ENCODE measurements at places on chromosomes 6 and 20. TPM values are rescaled to one million over a fixed set of nuclear protein-coding genes. Genes with fewer than 3 reads are reported as not detected.

GRCh38 chr6:129094147-129094546 lies 211.2 kb downstream of the LAMA2 start:
- DNase-seq, result no peak
- no peak overlapping the region for H3K27ac ChIP-seq
- no peaks in the 10 kb centered on the region for H3K36me3 ChIP-seq
- H3K4me1 ChIP-seq, result no peaks in the 10 kb centered on the region
- no peaks in the 10 kb centered on the region for H3K27me3 ChIP-seq
- no peak overlapping the region for H3K4me3 ChIP-seq

GRCh38 chr6:89353702-89354392 lies 1.3 kb upstream of the UBE2J1 start:
- DNase-seq, result no peak
- H3K27ac ChIP-seq, result no peak overlapping the region
- no peaks in the 10 kb centered on the region for H3K27me3 ChIP-seq

DNA sequence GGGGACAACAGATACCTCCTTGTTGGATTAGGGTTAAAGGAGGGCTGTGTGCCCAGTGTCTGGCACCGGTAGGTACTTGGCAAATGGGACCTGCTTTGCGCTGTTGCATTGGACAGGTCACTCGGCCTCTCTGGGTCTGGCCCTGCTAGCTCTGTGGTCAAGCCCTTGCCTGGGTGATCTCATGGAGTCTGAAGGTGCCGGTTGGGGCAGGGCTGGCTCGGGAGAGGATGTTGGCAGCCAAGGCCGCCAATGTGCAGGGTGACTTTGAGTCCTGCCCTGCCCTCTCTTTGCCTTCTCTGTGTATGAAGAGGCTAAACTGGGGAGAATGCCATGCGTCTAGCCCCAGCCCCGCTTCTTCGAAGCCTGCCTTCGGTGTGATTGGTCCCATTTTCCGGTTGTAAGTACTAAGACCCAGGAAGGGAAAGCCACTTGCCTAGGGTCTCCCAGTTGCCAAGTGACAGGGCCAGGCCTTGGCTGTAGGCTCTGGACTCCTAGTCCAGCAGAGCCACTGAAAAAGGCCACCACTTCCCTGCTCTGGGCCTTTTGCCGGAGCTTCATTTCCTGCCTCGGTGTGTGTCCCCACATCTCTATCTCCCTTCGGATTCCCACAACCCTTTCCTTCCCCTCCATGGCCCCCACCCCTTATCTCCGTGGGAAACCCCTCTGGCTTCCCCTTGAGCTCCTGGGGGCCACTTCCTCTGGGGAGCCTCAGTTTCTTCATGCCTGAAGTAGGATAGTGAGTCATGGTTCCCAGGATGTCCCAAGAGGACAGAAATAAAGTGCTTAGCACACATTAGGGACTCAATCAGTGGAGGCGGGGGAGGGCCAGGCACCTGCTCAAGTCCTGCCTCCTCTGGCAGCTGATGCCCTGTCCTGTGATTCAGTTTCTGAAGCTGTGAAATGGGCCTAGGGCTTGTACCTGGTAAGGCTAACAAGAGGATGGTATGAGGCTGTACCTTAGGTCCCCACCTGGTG lies 3.9 kb downstream of the SRC start:
- no peak overlapping the region for H3K27ac ChIP-seq

GRCh38 chr6:1117530-1118286 lies 194.2 kb upstream of the FOXQ1 start:
- no peak overlapping the region for H3K4me3 ChIP-seq
- no peaks in the 10 kb centered on the region for H3K4me1 ChIP-seq
- DNase-seq, result no peak
- H3K27ac ChIP-seq, result no peak overlapping the region

- no peak for DNase-seq
- H3K4me3 ChIP-seq, result no peak overlapping the region
- H3K27me3 ChIP-seq, result no peaks in the 10 kb centered on the region
- H3K36me3 ChIP-seq, result no peaks in the 10 kb centered on the region
Measured at GRCh38 chr6:15106958-15107643, 138.8 kb upstream of the JARID2 start.

DNA sequence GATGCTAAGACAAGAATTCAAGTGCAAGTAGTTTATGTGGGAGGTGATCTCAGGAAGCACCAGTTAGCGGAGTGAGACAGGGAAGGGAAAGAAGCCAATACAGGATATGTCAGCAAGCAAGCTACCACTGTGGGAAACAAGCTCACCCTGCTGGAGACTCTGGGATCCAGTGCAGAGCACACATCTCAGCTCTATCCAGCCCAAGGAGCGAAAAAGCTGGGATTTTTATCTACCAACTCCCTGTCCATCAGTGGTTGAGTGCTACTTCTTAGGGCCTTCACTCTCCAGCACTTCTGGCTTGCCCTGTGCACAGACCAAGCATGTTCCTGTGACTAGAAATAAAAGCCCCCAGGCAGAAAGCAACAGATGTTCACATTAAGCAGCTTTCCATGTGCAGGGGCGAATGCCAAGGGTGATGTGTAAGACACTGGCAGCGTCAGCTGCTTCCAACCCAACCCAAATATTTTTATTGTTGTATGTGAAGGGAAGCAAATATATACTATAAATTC lies 10.8 kb upstream of the RNF24 start:
- H3K4me1 ChIP-seq, result peaks cover 4% of the 10 kb centered on the region
- no peaks in the 10 kb centered on the region for H3K36me3 ChIP-seq

DNA sequence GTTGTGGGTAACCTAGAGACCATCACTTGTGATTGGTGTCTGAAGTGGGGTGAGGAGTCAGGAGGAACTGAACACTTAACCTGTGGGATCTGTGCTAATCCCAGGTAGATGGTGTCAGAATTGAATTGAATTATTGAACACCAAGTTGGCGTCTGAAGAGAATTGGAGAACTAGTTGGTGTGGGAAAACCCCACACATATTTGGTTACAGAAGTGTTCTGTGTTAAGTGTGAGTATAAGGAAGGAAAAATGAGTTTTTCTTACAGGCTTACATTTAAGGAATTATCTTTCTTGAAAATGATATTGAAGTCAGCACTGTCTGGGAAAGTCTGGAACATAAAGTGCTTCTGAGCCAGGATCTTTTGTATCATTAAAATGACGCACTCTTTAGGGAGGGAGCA lies 182.9 kb upstream of the ECI2 start:
- no peaks in the 10 kb centered on the region for H3K27me3 ChIP-seq
- H3K36me3 ChIP-seq, result no peaks in the 10 kb centered on the region
- no peak for DNase-seq
- no peak overlapping the region for H3K27ac ChIP-seq
- peaks cover 19% of the 10 kb centered on the region for H3K4me1 ChIP-seq

DNA sequence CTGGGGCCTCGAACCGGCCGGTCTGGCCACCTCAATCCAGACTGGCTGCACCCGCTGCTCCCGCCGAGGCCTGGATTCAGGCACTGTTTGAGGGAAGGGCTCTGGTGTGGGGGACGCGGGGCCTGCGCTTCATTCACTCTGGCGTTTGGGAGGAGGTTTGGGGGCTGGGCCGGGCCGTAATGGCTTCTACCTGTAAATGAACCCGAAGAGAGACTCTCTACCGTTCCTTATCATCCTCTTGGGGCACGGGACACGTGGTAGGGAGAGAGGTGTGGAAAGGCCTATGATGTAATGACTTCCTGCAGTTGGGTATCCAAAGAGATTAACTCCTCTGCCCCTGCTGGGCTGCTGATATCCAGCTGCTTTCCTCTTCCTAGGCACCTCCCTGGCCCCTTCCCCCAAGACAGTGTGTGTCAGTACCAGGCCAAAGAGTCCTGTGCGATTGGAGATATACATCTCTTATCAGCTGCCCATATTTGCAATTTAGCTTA lies 1.8 kb downstream of the FOXO3 start:
- no peaks in the 10 kb centered on the region for H3K36me3 ChIP-seq
- peaks cover 21% of the 10 kb centered on the region for H3K4me1 ChIP-seq
- H3K27me3 ChIP-seq, result no peaks in the 10 kb centered on the region
- peak; percentile 75 for DNase-seq
- peak overlapping the region; percentile 97 for H3K4me3 ChIP-seq

DNA sequence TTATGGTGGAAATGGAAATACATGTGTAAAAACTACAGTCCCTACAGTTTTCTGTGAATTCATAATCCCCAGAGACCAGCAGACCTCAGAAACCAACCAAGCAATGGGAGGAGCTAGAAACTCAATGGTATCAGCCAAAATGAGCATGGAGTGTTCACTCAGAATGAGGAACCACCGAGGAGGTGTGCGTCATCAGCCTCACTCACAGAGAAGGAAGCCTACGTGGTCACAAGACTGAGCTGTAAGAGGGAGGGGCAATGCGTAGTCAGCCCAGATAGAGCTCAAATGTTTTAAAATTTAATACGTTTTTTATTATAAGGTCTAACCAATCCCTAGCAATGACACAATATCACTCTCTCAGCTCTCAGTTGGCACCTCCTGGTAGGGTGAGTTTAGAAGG lies 17.4 kb downstream of the MYLK4 start:
- no peaks in the 10 kb centered on the region for H3K27me3 ChIP-seq
- H3K27ac ChIP-seq, result no peak overlapping the region
- H3K4me3 ChIP-seq, result no peak overlapping the region
- H3K4me1 ChIP-seq, result no peaks in the 10 kb centered on the region

GRCh38 chr6:166997768-166998255 lies 1.4 kb upstream of the CEP43 start:
- peak; percentile 65 for DNase-seq
- H3K27me3 ChIP-seq, result no peaks in the 10 kb centered on the region
- H3K4me3 ChIP-seq, result peak overlapping the region; percentile 92
- peaks cover 2% of the 10 kb centered on the region for H3K36me3 ChIP-seq
- H3K4me1 ChIP-seq, result peaks cover 4% of the 10 kb centered on the region

- H3K4me3 ChIP-seq, result no peak overlapping the region
- peaks cover 29% of the 10 kb centered on the region for H3K4me1 ChIP-seq
- DNase-seq, result peak; percentile 95
- H3K36me3 ChIP-seq, result no peaks in the 10 kb centered on the region
Measured at GRCh38 chr20:44692932-44693480, 22.2 kb upstream of the CCN5 start.

DNA sequence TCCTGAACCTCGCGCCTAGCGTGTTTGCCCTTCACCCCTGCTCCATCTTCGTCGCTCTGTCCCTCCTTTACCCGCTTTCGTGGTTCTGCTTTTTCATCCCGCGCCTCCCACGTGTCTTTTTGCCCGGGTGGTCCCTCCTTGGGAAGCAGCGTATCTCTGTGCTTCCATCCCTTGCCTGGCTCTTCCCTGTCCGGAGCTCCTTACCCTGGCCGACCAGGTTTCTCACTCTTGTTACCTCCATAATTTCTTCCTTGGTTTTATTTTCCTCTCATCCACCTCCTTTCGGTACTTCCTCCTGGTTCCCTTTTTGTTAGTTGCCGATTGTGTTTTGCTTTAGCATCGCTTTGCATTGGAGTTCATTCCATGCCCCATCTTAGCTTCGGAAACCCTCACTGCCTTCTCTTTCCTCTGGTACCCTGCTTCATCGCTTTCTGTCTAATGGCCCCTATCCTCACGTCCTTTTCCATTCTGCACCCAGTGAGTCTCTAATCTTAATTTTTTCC lies 735 bp downstream of the FAM135A start:
- H3K36me3 ChIP-seq, result no peaks in the 10 kb centered on the region
- H3K27me3 ChIP-seq, result no peaks in the 10 kb centered on the region
- DNase-seq, result peak; percentile 22
- H3K4me3 ChIP-seq, result peak overlapping the region; percentile 75
- peak overlapping the region; percentile 85 for H3K27ac ChIP-seq

GRCh38 chr20:58598211-58599015 lies 52.7 kb upstream of the STX16 start:
- peak; percentile 44 for DNase-seq
- no peaks in the 10 kb centered on the region for H3K4me1 ChIP-seq
- H3K36me3 ChIP-seq, result no peaks in the 10 kb centered on the region
- H3K27ac ChIP-seq, result no peak overlapping the region

- H3K36me3 ChIP-seq, result no peaks in the 10 kb centered on the region
- peaks cover 19% of the 10 kb centered on the region for H3K4me1 ChIP-seq
- no peaks in the 10 kb centered on the region for H3K27me3 ChIP-seq
- no peak overlapping the region for H3K27ac ChIP-seq
- no peak for DNase-seq
Measured at GRCh38 chr6:30763618-30764489, 19.5 kb upstream of the IER3 start.

- H3K4me3 ChIP-seq, result no peak overlapping the region
- DNase-seq, result no peak
- H3K27ac ChIP-seq, result no peak overlapping the region
- no peaks in the 10 kb centered on the region for H3K36me3 ChIP-seq
- H3K4me1 ChIP-seq, result peaks cover 10% of the 10 kb centered on the region
Measured at GRCh38 chr20:4217349-4217841, 202.0 kb upstream of the RNF24 start.

- H3K4me1 ChIP-seq, result no peaks in the 10 kb centered on the region
- H3K36me3 ChIP-seq, result no peaks in the 10 kb centered on the region
- no peak overlapping the region for H3K4me3 ChIP-seq
Measured at GRCh38 chr20:17012546-17013226, 214.2 kb upstream of the PCSK2 start.

- H3K27me3 ChIP-seq, result no peaks in the 10 kb centered on the region
- DNase-seq, result no peak
- H3K4me3 ChIP-seq, result no peak overlapping the region
- H3K27ac ChIP-seq, result no peak overlapping the region
- no peaks in the 10 kb centered on the region for H3K36me3 ChIP-seq
Measured at GRCh38 chr6:107179004-107179403, 63.7 kb upstream of the BEND3 start.

DNA sequence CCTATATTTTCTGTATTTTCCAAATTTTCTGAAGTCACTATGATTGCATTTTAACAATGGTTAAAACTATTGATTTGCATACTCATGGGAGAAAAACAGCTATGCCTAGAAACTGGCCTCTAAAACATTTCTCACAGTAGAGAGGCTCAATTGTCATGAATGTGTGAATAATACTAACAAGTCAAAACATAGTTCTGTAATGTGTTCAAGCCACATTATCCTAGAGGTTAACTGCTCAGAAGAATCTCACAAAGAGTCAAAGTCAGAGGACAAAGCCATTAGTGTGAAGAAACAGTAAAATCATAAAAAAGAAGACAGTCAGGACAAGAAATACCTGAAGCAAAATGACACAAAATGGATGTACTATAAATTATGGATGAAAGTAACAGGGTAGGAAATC lies 12.5 kb upstream of the ALDH8A1 start:
- H3K27ac ChIP-seq, result no peak overlapping the region
- DNase-seq, result no peak
- H3K4me1 ChIP-seq, result no peaks in the 10 kb centered on the region
- no peak overlapping the region for H3K4me3 ChIP-seq

- DNase-seq, result peak; percentile 23
- H3K36me3 ChIP-seq, result no peaks in the 10 kb centered on the region
- H3K27ac ChIP-seq, result no peak overlapping the region
- no peak overlapping the region for H3K4me3 ChIP-seq
- no peaks in the 10 kb centered on the region for H3K4me1 ChIP-seq
Measured at GRCh38 chr6:148069256-148069655, 273.4 kb upstream of the SASH1 start.

- DNase-seq, result no peak
- no peak overlapping the region for H3K27ac ChIP-seq
- H3K27me3 ChIP-seq, result no peaks in the 10 kb centered on the region
- no peak overlapping the region for H3K4me3 ChIP-seq
- no peaks in the 10 kb centered on the region for H3K4me1 ChIP-seq
- H3K36me3 ChIP-seq, result no peaks in the 10 kb centered on the region
Measured at GRCh38 chr6:32692019-32692418, 25.6 kb upstream of the HLA-DQB1 start.

The TDP2 gene
- 29.0 TPM for total RNA-seq

The KCNK15 gene
- total RNA-seq, result 4.1 TPM

The POLR3F gene
- 20.5 TPM for total RNA-seq

The SSTR4 gene
- not detected for total RNA-seq

The SNX14 gene
- total RNA-seq, result 121 TPM

The TREML2 gene
- not detected for total RNA-seq

The GPR63 gene
- total RNA-seq, result 3.0 TPM

The ANGPT4 gene
- under 0.01 TPM for total RNA-seq

The ATP6V1G2 gene
- 4.1 TPM for total RNA-seq

The ULBP2 gene
- 1.8 TPM for total RNA-seq

All from fibroblast of lung (primary cell).